DMS79 treated with DMSO at 0.1 percent for 48 hours (cell line): ENCODE measurements at places on chromosomes 2 and 18.

GRCh38 chr2:102120701-102121159 lies 21.8 kb upstream of the IL1R1 start:
- DNase-seq: peak; percentile 3

GRCh38 chr2:203993560-203993959 lies 57.0 kb downstream of the ICOS start:
- DNase-seq: no peak

DNA sequence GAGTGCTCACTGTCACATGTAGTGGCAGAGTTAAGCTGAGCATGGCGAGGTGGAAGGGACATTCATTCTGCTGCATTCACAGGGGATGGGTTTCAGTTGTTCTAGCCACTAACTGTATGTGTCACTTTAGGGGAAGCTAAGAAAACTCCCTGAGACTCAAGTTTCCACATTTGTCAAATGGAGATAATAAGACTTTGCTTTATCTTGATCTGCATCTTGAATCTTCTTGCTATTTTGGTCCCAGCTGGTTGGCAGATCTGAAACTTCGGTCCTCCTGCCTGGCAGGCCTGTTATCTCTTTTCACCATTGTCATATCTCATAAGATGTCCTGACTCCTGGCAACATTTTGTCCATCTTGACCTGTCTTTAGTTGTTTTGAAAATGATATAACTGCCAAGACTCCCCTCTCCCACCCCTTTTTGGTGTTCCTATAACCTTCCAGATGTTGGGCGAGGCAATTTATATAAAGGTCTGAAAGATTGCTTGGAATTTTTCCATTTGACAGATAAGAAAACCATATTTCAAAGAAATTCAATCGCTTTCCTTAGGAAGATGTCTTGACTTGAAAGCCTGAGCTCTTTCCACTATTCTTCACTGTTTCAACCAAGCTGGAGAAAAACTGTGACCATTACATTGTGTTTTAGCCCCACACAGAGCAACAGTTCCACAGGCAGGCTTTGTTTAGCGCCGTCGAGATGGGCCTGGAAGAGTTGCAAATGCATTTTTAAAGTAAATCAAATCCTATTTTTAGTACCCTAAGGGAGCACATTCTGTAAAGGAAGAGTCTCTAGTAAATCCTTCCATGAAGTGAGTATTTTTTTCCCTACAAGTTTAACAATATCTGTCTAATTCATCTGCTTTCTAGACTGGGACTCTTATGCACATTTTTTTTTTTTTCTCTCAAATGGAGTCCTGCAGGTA lies 33.4 kb downstream of the MYCN start:
- DNase-seq: no peak

DNA sequence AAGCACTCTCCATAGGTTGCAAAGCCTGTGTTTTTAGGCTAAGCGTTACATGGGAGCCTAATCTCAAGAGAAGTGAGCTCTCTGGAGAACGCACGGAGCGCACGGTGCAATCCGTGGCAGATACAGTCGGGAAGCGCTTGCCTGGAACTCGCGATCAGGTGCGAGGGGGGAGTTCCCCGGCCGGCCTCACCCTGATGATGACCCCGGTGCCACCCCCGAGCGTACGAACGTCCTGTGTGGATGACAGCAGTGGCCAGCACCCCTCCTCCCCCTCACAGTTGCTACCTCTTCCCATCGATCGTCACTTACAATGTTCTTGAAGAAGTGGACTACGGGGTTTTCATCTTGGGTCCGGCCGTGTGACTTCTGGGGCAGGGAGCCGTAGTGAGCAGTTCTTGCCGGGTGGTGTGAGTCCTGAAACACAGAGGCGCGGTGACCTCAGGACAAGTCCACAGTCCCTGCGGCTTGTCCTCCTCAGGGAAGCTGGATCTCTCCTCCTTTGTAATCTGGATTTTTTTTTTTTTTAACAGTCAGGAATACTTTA lies 142.9 kb downstream of the MBP start:
- no peak for DNase-seq

DNA sequence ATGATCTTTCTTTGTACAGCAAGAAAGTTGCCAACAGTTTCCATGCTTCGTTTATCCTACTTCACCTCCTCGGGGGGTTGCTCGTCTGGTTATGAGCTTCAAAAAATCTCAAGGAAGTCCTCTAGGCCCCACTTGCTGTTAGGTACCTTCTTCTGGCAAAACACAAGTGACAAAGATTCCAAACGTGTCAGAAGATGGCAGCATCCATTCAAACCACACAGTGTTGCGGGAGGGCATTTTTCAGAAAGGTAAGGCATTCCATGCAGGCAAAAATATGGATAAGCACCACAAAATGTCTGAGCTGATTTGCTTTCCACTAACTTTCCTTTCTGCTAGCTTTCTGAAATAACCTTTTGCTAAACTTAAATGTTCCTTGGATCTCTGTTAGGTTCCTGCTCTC lies 13.2 kb upstream of the OR6B3 start:
- DNase-seq: no peak
